Activated CD4-positive, alpha-beta memory T cell treated with anti-CD3 and anti-CD28 coated beads for 36 hours (primary cell): ENCODE measurements at places on chromosomes 3 and 15. TPM values are rescaled to one million over a fixed set of nuclear protein-coding genes. Genes with fewer than 3 reads are reported as not detected.
A peak's percentile ranks its signal among the peaks of the same experiment; 100 is the strongest.

SERP1 gene
- total RNA-seq: 100 TPM

GRCh38 chr3:108489776-108490175 lies 20.6 kb downstream of the MYH15 start:
- no peaks in the 10 kb centered on the region for H3K27me3 ChIP-seq
- H3K4me1 ChIP-seq: peaks cover 4% of the 10 kb centered on the region
- no peak overlapping the region for H3K4me3 ChIP-seq
- H3K36me3 ChIP-seq: no peaks in the 10 kb centered on the region

DNA sequence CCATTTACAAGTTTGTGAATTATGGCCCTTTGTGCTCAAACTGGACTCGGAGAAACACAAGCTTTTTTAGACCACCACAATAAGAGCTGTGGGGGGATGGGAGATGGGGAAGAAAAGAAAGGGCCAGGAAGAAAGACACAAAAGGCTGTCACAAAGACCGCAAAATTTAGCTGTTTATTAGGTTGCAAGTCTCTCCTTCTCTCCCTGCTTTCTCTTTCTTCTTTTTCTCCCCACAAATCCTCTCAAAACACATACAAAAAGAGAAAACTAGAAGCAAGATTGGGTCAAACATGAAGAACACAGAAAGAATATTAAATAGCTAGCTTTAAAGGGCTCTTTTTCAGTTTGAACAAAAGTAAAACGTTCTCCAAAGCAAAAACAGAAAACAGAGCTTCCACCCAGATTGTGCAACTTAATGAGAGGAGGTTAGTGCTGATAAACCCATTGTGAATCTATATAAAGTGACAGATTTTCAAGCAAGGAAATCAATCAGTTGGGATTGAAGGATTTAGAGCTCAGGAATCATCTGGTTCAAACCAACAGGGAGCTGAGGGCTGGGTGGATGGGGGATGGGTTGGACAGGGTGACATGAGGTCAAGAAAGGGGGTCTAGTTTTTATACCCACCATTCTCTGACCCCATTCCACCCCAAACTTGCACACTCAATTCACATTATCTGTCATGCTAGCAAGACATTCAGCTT lies 87.3 kb downstream of the DHX30 start:
- H3K27me3 ChIP-seq: no peaks in the 10 kb centered on the region
- H3K36me3 ChIP-seq: peaks cover 13% of the 10 kb centered on the region
- no peak for DNase-seq

DNA sequence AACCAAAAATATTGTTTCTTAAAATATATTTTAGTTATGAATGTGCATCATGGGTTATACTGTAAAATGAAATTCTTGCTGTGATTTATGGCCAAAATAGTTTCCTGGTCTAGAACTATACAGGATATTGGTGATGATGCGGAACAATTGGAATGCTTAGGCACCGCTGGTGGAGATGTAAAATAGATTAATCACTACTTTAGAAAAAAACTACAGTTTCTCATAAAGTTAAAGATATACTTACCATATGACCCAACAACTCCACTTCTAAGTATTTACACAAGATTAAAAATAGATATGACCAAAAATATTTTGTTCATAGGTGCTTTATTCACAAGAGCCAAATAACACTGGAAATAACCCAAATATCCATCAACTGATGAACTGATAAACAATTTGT lies 126.7 kb downstream of the TUSC7 start:
- H3K4me1 ChIP-seq: no peaks in the 10 kb centered on the region
- no peak for DNase-seq
- no peak overlapping the region for H3K4me3 ChIP-seq
- H3K36me3 ChIP-seq: no peaks in the 10 kb centered on the region
- H3K27me3 ChIP-seq: no peaks in the 10 kb centered on the region
- no peak overlapping the region for H3K27ac ChIP-seq

DNA sequence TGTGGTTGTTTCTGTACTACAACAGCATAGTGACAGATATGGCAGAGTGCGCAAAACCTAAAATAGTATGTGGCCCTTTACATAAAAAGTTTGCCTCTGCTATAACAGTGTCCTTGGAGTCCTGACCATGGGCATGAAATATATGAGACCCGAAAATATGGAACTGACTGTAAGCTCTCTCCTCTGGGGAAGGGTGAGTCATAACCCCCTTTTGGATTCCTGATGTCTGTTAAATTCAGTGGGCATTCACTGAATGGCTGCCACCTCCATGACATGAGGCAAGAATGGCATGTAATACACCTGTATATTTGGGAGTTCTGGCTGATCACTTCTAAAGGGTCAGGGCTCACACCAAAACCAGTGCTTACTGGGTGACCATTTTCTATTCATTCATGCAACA lies 6.1 kb downstream of the TBC1D2B start:
- H3K4me1 ChIP-seq: peaks cover 46% of the 10 kb centered on the region
- peak overlapping the region; percentile 59 for H3K27ac ChIP-seq
- no peaks in the 10 kb centered on the region for H3K27me3 ChIP-seq

DNA sequence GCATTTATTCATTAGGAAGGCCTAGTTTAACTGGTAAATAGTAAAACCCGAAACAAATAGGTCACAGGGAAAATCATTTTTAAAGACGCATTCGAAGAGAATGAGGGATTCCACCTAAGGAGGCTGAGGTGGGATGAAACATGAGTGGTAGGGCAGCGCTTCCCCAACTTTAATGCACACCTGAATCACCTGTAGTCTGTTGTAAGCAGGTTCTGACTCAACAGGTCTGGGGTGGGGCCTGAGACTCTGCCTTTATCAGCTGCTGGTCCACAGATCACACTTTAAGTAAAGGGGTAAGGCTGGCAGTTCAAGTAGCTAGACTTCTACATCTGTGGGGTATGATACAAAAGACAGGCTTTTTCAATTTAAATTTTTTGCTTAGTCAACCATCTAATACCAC lies 223.5 kb upstream of the UBE2E2 start:
- no peak for DNase-seq
- no peak overlapping the region for H3K4me3 ChIP-seq
- H3K27me3 ChIP-seq: no peaks in the 10 kb centered on the region
- no peaks in the 10 kb centered on the region for H3K4me1 ChIP-seq
- H3K27ac ChIP-seq: no peak overlapping the region

DNA sequence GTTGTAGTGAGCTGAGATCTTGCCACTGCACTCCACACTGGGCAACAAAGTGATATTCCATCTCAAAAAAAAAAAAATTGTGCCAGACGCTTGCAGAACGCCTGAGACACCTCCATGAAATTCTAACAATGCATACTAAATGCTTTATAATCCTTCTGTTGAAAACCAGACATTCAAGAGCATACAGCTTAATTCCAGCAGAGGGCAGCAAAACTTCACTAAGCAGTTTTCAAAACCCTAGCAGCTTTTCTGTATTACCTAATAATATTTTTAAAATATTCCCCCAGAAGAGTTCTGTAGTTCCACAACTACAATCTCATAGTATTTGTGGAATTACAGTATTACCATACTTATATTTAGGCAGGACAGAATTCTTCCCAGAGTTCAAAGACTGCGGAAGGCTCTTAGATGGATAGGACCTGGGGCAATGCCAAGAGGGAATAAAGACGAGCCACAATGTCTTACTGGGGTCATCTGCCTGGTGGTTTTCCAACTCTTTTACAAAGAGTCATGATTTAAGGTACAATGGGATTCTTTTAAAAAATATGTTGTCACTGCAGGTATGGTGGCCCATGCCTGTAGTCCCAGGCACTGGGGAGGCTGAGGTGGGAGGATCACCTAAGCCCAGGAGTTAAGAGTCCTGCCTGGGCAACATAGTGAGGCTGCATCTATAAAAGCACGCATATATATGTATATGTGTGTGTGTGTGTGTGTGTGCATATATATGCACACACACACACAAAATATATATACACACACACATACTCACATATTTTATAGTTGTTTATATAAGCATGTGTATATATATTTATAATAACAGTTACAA lies 19.6 kb upstream of the TASOR start:
- H3K4me1 ChIP-seq: peaks cover 11% of the 10 kb centered on the region
- H3K36me3 ChIP-seq: no peaks in the 10 kb centered on the region
- no peak overlapping the region for H3K4me3 ChIP-seq
- DNase-seq: peak; percentile 36

DNA sequence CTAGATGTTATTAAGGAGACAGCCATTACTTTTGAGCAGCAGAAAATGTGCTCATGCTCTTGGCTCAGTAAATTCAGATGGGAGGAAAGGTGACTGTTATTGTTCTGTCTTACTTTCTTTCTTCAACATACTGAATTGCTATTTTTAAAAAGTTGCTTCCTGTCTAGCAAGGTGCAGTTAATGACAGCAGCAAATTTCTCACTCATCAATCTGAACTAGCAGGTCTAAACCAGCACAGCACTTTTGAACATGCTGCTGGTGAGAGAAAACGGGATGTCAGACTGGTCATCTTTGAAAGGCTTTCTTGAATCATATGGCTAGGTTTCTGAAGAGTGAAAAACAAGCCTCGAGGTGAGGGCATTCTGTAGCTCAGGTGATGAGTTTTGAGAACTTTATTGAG lies 384.7 kb downstream of the MFSD1 start:
- H3K27me3 ChIP-seq: no peaks in the 10 kb centered on the region
- no peak overlapping the region for H3K27ac ChIP-seq
- no peak overlapping the region for H3K4me3 ChIP-seq
- H3K36me3 ChIP-seq: no peaks in the 10 kb centered on the region
- no peak for DNase-seq

TRAK1 gene
- total RNA-seq: 19.0 TPM

GRCh38 chr15:57159767-57160166 lies 216.5 kb upstream of the CGNL1 start:
- no peaks in the 10 kb centered on the region for H3K4me1 ChIP-seq
- H3K27me3 ChIP-seq: no peaks in the 10 kb centered on the region
- no peak overlapping the region for H3K27ac ChIP-seq
- H3K36me3 ChIP-seq: peaks cover 16% of the 10 kb centered on the region
- no peak for DNase-seq
- H3K4me3 ChIP-seq: no peak overlapping the region

SYNPR gene
- total RNA-seq: not detected

DNA sequence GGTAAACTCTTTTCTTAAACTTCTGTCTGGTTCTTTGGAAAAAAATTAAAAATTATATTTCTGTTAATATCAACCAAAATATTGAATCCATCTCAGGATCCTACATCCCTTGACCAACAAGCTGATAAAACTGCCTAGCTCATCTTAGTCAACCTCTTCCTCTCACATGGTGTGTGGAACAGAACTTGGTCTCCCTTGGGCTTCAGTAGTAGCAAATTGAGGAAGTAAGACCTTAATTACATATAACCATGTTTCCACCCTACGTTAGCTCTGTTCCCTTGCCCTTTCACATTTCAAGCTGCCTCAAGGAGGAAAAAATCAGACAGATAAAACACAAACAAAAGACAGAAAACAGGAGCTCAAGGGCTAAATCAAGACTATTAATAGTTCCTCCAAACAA lies 116.4 kb downstream of the GREM1 start:
- peaks cover 4% of the 10 kb centered on the region for H3K27me3 ChIP-seq
- no peaks in the 10 kb centered on the region for H3K4me1 ChIP-seq
- no peak overlapping the region for H3K27ac ChIP-seq
- no peaks in the 10 kb centered on the region for H3K36me3 ChIP-seq
- DNase-seq: no peak

- H3K27ac ChIP-seq: no peak overlapping the region
- peaks cover 15% of the 10 kb centered on the region for H3K36me3 ChIP-seq
- peaks cover 4% of the 10 kb centered on the region for H3K4me1 ChIP-seq
Measured at GRCh38 chr15:48147358-48147757, 26.6 kb downstream of the SLC24A5 start.

GRCh38 chr3:127604035-127604434 lies 5.8 kb downstream of the MCM2 start:
- H3K4me1 ChIP-seq: peaks cover 34% of the 10 kb centered on the region
- no peak overlapping the region for H3K27ac ChIP-seq
- DNase-seq: no peak
- no peak overlapping the region for H3K4me3 ChIP-seq

GRCh38 chr3:124034016-124034843 lies 42.3 kb upstream of the ROPN1 start:
- DNase-seq: peak; percentile 41
- H3K4me1 ChIP-seq: peaks cover 14% of the 10 kb centered on the region
- H3K27me3 ChIP-seq: peaks cover 39% of the 10 kb centered on the region

TMEM207 gene
- not detected for total RNA-seq

DNA sequence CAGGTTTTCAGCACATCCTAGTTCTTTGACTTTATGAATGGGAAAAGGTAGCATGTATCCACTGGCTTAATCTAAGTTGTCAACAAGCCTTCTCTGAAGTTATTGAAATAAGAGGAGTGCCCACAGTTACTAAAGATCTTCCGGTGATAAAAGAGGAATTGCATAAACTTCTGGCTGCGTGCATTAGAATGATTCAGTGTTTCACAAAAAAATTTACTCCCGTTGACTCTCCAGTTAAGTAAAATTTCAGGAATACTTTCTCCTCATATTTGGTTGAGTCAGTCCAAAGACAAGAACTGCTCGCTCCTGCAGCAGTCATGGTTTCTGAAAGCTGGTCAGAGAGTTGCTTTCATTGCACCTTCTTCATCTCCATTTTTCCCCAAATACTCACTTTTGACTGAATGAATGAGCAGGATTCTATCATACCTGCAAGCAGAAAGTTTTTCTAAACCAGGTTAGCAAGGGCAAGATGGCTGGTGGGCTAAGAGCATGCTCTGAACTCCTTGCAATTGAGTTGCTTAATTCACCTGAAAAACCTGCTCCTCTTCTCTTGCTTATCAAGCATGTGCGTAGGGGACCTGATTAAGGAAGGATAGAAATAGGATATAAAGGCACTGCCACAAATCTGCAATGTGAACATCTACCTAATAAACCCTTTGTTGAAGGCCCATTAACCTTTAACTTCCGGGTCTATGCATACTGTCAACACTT lies 64.2 kb upstream of the TIMP4 start:
- DNase-seq: no peak
- H3K36me3 ChIP-seq: no peaks in the 10 kb centered on the region
- H3K27me3 ChIP-seq: peaks cover 4% of the 10 kb centered on the region
- H3K27ac ChIP-seq: no peak overlapping the region

ZBTB20 gene
- 4.4 TPM for total RNA-seq

GRCh38 chr15:87477026-87477425 lies 779.5 kb downstream of the NTRK3 start:
- no peaks in the 10 kb centered on the region for H3K27me3 ChIP-seq
- DNase-seq: no peak
- no peak overlapping the region for H3K4me3 ChIP-seq
- no peak overlapping the region for H3K27ac ChIP-seq

GRCh38 chr15:32700501-32701150 lies 17.2 kb upstream of the GREM1 start:
- DNase-seq: no peak
- no peaks in the 10 kb centered on the region for H3K36me3 ChIP-seq
- peaks cover 6% of the 10 kb centered on the region for H3K27me3 ChIP-seq
- H3K27ac ChIP-seq: no peak overlapping the region
- H3K4me1 ChIP-seq: no peaks in the 10 kb centered on the region

- H3K4me1 ChIP-seq: peaks cover 74% of the 10 kb centered on the region
- DNase-seq: no peak
- peak overlapping the region; percentile 76 for H3K27ac ChIP-seq
- peaks cover under 1% of the 10 kb centered on the region for H3K36me3 ChIP-seq
Measured at GRCh38 chr3:56886314-56886713, 84.6 kb upstream of the ARHGEF3 start.

FAH gene
- 79.4 TPM for total RNA-seq
